Foreskin keratinocyte (primary cell): ENCODE measurements at places on chromosomes 6 and 20. TPM values are rescaled to one million over a fixed set of nuclear protein-coding genes. Genes with fewer than 3 reads are reported as not detected.

DNA sequence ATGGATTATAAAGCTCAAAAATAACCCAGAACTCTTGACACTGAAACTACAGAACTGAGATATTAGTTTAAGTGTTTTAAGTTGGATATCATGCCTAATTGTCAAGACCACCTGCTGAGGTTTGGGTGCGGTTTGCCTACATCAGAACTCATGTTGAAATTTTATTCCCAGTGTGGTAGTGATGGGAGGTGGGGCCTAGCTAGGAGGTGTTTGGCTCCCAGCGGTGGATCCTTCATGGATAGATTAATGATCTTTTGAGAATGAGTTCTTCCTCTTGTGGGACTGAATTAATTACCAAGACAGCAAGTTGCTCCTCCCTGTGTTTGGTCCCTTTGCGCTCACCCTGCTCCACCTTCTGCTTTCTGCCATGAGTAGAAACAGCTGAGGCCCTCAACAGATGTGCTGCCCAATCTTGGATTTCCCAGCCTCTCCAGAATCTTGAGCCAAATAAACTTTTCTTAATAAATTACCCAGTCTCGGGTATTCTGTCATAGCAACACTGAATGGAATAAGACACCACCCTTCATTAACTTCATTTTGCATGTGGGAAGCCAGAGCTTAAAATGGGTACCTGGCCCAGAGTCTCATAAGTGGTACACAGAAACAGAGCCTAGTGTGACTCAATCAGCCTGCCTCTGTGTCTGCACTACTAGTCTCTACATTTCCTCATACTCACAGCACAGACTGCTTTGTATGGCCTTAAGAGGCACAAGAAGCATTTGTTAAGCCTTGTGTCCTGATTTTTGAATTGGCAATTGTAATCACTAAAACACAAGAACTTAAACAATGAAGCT is 158.4 kb downstream of the IBTK start:
- DNase-seq, result no peak

DNA sequence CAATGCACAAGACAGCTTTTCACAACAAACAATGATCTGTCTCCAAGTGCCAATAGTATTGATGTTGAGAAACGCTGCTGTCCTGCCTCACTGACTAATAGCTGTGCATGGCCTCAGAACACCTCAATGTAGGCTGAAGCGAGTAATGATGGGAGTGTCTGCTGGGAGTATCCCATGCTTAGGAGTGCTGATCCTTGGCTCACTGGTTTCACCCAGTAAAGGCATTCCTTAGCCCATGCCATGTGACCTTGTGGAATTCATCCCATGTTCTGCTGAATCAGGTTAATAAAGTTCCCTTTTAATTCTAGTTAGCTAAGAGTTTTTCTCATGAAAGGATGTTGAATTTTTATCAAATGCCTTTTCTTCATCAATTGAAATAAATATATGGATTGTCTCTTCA is 3.8 kb upstream of the WFDC12 start:
- DNase-seq, result peak; percentile 50

The RIPK1 gene
- 18.6 and 18.8 TPM in 2 replicates for total RNA-seq

The SLC24A3 gene
- total RNA-seq, result 0.20 and 0.25 TPM in 2 replicates

DNA sequence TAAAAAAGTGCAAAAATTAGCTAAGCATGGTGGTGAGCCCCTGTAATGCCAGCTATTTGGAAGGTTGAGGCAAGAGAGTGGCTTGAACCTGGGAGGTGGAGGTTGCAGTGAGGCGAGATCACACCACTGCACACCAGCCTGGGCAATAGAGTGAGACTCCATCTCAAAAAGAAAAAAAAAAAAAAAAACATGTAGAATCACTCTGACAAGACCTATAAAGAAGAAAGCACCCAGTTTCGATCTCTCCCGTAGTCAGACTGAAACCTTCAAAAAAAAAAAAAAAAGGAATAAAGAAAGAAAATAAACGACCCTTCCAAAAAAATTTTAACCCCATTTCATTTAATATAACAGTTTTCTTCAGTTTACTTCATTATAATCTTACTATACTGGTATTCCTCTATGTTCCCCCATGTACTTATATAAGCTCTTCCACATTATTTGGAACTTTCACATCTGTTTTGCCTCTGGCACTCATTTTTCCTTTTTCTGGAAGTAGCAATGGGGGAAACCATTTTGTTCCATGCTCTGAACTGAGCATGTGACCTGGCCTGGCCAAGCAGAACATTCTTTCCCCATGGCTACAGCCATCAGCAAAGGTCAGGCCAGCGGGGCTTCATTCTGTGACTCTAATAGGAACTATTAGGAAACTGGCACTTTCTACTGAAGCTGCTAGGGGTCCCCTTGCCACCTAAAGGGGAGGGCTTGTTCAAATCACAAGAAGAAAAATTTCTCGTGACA is 9.6 kb downstream of the SLC18B1 start:
- DNase-seq, result no peak

GRCh38 chr6:20440296-20440695 is 38.6 kb downstream of the E2F3 start:
- no peak for DNase-seq

DNA sequence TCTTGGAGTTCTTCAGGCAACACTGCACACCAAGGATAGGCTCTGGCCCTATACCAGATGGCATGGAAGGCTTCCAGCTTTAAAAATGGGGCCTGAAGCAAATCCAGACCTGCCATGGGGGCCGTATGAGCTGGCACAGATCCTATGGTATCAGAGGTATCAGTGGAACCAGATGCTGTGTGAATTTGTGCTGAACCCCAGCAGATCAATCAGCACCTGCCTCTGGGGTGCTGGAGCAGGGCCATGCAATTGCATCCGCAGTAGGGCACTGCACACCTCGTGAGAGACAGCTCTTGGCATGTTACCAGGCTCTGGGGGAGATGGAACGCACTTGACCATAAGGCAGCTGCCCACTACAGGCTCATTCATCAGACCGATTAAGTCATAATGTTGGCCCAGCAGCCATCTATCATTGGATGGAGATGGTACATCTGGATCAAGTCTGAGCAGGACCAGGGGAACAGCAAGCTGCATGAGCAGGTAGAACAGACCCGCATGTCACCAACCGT is 221.5 kb downstream of the MYLK4 start:
- no peak for DNase-seq

DNA sequence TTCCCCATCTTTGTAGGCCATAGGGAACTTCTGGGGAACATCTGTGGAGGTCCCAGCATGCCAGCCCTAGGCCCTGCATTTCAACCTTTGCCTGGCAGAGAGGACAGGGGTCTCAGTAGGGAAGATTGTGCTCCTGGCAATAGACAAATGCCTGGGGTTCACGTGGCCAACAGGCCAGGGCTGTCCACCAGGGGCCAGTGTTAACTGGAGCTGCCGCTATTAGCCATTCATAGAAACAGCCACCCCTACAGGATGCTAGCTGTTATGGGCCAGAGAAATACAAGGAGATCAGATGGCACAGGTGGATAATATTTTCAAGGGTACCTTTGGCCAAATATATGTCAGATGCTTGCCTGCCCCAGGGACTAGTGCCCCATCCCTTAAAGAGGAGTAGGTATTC is 932.9 kb downstream of the QKI start:
- no peak for DNase-seq

The TTK gene
- 31.7 and 38.8 TPM in 2 replicates for total RNA-seq

- no peak for DNase-seq
Observed at GRCh38 chr20:3251806-3252205, 12.8 kb upstream of the SLC4A11 start.

DNA sequence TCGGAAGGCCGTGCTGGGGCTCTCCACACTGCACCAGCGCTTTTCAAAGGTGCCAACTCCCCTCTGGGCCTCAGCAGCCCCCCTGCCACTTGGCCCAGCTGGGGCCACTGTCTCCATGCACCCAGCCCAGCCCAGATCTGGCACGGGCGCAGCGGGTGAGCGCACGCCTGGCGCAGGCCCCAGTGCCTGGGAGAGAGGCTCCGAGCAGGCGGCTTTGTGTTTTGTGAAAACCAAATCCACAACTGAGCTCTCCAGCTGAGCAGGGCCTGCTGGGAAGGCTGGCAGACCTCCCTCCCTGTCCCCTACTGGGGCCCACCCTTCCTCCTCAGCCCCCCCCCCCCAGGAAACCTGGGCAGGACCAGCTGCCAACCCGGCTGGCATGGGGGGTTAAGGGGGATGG is 17.0 kb downstream of the MDGA1 start:
- DNase-seq, result no peak

DNA sequence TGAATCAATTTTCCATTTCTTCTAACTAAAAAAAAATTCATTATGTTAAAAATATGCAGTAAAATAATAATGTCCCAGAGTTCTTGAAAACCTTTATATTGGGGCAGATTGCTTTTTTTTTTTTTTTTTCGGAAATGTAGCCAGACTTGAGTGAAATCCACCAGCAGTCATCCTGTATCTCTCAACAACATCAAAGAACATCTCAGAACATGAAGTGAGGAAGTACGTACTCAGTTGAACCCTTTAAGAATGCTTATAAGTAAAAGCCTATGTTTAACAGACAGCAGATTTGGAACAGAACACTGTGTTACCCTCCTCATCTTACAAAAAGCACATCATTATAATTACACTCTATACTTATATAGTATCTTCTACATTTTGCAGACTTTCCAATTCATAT is 51.0 kb upstream of the SUPT3H start:
- DNase-seq, result no peak

DNA sequence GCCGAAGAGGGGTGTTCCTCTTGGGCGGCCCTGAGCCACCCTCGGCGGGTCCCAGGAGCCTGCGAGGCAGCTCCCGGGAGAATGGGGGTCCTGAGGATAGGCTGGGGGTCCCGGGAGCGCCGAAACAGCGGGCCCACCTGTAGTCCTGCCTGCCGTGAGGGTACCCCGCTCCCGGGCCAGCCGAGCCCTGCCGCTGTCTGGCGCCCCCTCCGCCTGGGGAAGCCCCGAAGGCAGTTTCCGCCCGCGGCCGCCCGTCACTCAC is 280 bp downstream of the SPATA2 start:
- no peak for DNase-seq

The WFDC5 gene
- 0.51 and 0.53 TPM in 2 replicates for total RNA-seq

The FAM83D gene
- 38.1 and 51.8 TPM in 2 replicates for total RNA-seq

The SLC4A11 gene
- total RNA-seq, result 11.3 TPM in 2 replicates

The BNIP5 gene
- total RNA-seq, result not detected in 2 replicates

The GPX6 gene
- not detected in 2 replicates for total RNA-seq

The PSMF1 gene
- total RNA-seq, result 75.0 and 85.7 TPM in 2 replicates

DNA sequence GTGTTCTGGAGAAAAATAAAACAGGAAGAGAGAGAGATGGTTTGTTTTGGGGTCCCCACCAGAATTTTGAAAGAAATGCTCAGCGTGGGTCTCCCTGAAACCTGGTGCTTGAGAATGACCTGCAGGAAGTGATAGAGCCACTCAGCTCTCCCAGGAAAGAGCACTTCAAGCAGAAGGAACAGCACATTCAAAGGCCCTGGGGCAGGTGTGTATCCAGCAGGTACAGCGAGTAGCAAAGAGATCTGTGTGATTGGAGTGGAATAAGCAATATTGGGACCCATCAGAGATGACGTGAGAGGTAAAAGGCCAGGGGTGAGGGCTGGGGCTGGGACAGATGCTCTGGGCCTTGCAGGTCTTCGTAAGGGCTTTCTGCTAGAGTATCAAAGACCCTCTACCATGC is 89.5 kb upstream of the CCDC167 start:
- DNase-seq, result no peak

GRCh38 chr6:83431545-83432155 is 799 bp upstream of the ME1 start:
- DNase-seq, result peak; percentile 36

The PACRG gene
- not detected in 2 replicates for total RNA-seq

The OVOL2 gene
- total RNA-seq, result 8.5 and 8.9 TPM in 2 replicates

GRCh38 chr6:72140795-72141194 is 254.4 kb downstream of the RIMS1 start:
- no peak for DNase-seq

GRCh38 chr20:44533928-44534327 is 12.1 kb upstream of the SERINC3 start:
- DNase-seq, result no peak

GRCh38 chr6:163457637-163458561 is 43.4 kb downstream of the QKI start:
- peak; percentile 55 for DNase-seq

DNA sequence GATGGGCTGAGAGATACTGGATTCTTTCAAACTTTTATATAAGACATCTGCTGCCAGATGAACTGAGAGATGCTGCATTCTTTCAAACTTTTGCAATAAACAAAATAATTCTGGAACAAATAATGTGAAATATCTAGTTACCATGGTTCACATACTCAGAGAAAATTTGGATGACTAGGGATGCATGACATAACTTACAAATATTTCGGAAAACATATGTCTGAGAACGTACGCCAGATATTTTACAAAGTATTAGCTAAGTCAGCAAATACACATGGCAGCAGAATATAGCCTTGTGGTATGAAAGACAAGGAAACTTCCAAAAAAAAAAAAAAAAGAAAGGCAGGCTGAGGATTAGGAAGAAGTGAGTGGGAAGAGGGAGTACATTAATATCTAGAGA is 113.3 kb upstream of the TRAF3IP2 start:
- no peak for DNase-seq

DNA sequence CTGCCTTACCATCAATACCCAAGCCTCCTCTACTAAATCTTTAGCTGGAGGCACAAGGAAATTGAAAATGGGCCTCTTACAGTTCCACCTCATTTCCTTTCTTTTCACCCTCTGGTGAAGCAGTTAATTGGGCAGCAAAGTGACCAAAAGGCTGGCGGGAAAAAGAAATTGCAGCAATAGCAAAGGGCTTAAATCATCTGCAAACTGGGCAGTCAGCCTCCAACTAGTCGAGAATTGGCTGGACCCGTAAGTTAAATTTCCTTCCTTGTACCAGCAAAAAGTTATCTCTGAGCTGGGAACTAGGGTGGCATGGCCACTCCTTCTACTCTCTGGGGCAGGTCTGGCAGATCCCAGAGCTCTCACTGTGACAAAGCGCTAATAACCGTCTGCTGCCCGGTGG is 33.5 kb downstream of the GHRH start:
- DNase-seq, result no peak

DNA sequence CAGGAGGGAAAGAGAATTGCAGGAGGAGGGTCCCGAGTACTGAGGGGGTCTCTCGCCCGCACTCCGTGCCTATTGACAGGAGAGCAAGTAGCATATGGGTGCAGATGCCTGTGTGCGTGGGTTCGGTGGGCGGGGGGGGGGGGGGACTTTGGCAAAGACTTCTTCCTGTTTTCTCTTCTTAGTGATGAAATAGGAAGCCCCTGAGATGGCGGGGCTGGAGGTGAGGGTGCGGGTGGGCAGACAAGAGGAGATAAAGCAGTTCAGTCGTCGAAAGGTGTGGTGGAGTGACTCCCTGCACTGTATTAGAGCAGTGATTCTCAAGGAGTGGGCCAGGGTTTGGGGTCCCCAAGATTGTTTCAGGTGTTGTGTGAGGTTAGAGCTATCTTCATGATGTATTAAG is 3.7 kb downstream of the NAA20 start:
- no peak for DNase-seq

GRCh38 chr6:5061152-5061551 is 24.0 kb upstream of the PPP1R3G start:
- DNase-seq, result no peak

- no peak for DNase-seq
Observed at GRCh38 chr6:93163146-93163545, 256.2 kb downstream of the EPHA7 start.
